CD4-positive, alpha-beta memory T cell (primary cell): ENCODE measurements at places on chromosomes 3 and 15.

DNA sequence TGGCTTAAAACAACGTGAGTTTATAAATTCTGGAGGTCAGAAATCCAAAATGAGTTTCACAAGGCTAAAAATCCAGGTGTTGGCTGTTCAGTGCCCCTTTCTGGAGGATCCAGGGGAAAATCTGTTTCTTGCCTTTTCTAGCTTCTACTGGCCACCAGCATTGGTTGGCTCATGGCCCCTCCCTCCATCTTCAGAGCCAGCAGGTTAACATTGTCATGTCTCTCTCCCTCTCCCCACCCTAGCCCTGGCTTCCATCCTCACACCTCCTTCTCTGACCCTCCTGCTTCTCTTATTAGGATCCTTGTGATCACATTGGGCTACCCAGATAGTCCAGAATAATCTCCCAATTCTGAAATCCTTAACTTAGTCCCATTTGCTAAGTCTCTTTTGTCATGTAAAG lies 32.9 kb upstream of the MGLL start:
- no peak for DNase-seq

DNA sequence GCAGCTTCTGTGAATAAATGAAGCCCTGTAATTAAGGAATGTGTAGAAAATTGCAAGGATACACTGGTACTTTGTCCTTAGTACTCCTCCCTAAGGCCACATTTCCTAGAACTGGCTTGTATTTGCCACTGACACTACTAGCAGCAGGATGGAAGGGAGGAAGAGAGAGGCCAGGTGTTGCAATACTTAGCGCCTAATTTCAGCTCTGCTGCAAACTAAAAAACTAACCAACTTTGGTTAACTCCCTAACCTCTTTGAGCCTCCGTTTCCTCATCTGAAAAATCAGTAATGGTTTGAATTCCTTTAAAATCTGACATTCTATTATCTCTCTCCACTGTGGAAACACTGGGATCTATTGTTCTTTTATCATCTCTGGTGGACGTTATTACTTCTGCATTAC lies 257.0 kb downstream of the SV2B start:
- DNase-seq: no peak

DNA sequence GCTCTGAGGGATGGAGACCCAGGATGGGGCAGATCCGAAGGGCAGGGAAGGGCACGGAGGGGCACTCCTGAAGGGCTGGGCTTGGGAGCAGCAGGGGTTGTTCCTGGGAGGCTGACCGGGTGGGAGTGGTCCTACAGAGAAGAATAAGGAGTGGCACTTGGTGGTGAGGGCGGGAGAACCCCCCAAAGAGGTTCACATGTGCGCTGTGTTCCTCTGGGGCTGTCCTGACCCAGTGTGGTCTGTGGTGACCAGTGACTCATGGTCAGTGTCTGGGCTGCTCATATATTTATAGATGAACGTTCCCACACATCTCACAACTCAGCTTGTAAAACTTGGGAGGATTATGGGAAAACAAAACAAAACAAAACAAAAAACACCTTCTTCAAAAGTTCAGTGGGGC lies 10.0 kb downstream of the TRPM1 start:
- DNase-seq: no peak

- DNase-seq: no peak
Measured at GRCh38 chr3:169628567-169628966, 34.9 kb downstream of the MECOM start.

DNA sequence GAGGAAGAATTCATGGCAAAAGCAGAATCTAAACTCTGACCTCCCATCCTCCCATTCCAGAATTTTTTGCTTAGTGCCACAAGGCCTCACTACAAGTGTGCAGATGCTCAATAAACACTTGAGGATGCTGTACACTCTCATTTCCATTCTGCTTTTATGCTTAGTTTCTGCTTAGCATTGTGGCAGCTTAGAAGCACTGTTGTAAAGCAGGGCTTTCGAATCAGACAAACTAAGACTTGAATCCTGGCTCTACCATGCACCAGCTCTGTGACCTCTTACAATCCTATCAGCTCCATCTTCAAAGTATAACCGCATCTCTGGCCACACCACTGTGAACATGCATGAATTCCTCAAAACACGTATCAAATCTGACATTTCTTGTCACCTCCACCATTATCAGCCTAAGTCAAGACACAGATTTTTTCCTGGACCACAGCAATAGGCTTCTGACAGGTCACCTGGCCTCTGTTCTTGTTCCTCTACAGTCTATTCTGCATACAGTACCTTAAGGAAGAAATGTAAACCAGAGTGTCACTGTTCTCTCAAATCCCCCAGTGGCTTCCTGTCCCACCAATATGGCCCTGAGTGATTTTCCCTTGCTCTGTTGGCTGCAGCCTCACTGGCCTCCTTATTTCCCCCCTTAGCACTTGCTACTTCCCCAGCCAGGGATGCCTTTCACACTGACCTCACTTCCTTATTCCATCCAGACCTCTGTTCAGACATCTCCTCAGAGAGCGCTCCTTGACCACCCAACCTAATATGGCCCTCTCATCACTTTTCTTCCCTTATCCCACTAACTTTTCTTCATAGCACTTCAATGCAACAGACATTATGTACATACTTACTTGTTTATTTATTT lies 8.1 kb upstream of the PHC3 start:
- DNase-seq: no peak

DNA sequence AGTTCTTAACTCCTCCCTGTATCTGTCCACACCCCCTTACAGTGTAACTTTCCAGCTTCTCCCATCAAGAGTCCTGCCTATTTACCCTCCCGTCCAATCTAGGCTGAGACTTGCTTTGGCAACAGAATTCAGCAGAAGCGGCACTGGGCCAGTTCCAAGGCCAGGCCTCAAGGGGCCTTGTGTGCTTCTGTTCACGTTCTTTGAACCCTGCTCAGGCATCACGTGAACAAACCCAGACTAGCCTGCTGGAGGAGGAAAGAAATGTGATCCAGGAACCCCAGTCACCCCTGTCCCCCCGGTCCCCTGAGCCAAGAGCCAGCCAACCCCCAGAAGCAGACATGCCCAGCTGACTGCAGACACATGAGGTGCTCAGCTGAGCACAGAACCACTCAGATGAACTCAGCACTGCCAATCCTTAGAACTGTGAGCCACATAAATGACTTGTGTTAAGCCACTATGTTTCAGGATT lies 76.1 kb upstream of the DCLK3 start:
- DNase-seq: no peak

GRCh38 chr15:99169769-99170311 lies 65.0 kb downstream of the SYNM start:
- DNase-seq: no peak
